Fibroblast of lung (primary cell): ENCODE measurements at places on chromosomes 12 and 14. TPM values are rescaled to one million over a fixed set of nuclear protein-coding genes. Genes with fewer than 3 reads are reported as not detected.

KRT3 gene
- not detected in 2 replicates for total RNA-seq

GALNT4 gene
- 10.8 and 16.0 TPM in 2 replicates for total RNA-seq

PRPH gene
- total RNA-seq, result 0.26 and 0.50 TPM in 2 replicates

CHST11 gene
- total RNA-seq, result 2.6 and 3.5 TPM in 2 replicates

ZNF891 gene
- total RNA-seq, result 1.0 and 1.2 TPM in 2 replicates

ATXN2 gene
- total RNA-seq, result 21.1 and 31.2 TPM in 2 replicates

TAS2R19 gene
- total RNA-seq, result 3.1 and 5.3 TPM in 2 replicates

MUCL1 gene
- not detected in 2 replicates for total RNA-seq

TPPP2 gene
- not detected in 2 replicates for total RNA-seq

PLEK2 gene
- 0.17 and 0.51 TPM in 2 replicates for total RNA-seq

- peaks cover 12% of the 10 kb centered on the region for H3K4me1 ChIP-seq
- no peak for DNase-seq
- H3K36me3 ChIP-seq, result no peaks in the 10 kb centered on the region
- no peaks in the 10 kb centered on the region for H3K27me3 ChIP-seq
- H3K4me3 ChIP-seq, result peak overlapping the region; percentile 72
Observed at GRCh38 chr12:47078733-47079467, 521 bp upstream of the PCED1B start.

DNA sequence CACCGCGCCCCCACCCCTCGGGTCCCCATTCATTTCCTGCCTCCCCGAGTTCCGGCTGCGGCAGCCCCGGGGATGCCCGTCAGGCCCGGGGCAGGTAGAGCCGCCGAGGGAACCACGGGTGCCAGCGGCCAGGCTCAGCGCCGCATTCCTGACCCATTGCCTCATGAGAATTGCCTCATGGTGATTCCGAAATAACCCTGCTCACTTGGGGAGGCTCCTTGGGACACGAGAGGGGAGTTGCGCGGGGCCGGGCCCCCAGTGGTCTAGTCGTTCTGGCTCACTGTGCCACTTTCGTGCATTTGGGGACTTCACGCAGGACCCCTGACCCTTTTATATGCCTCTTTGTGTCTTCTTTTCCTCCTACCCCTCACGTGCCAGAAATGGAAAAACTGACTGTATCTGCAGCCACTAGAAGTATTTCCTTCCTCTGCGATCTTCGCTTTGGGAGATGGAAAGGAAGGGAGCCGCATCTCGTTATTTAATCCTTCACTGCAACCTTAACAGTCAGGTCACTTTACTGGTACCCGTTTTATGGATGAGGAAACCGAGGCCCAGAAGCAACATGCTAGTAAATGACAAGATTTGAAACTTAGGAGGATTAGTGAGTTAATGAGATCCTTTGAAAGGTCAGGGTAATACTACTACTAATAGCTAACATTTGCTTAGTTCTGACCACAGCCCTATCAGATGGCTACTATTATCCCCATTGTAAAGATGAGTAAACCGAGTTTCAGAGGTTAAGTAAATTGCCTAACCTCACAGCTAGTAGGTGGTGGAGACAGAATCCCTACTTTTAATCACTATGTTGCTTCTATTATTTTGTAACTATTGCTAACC is 768 bp downstream of the PTPN11 start:
- H3K27me3 ChIP-seq, result no peaks in the 10 kb centered on the region
- no peaks in the 10 kb centered on the region for H3K36me3 ChIP-seq
- peak; percentile 78 for DNase-seq

- DNase-seq, result no peak
- H3K27ac ChIP-seq, result no peak overlapping the region
- H3K27me3 ChIP-seq, result no peaks in the 10 kb centered on the region
- H3K4me1 ChIP-seq, result no peaks in the 10 kb centered on the region
- H3K36me3 ChIP-seq, result no peaks in the 10 kb centered on the region
- no peak overlapping the region for H3K4me3 ChIP-seq
Observed at GRCh38 chr12:131407221-131408035, 303.5 kb upstream of the SFSWAP start.

DNA sequence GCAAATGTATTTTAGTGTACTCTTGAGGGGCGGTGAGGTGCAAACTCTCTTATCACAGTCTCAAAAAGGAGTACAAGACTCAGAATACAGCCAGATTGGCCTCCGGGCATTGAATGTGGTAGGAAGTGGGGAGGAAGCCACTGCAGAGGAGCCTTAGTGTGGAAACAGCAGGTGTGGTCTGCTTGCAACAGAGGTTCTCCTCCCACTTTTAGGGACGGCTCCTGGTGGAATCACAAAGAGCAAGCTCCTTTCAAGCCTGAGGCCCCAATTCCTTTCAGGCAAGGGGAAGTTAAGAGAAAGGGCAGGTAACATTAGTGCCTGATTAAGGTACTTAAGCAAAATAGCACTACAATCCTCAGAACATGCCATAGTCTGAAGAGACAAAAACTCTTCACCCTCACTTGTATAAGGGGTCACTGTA is 23.7 kb upstream of the SLC2A3 start:
- H3K27me3 ChIP-seq, result no peaks in the 10 kb centered on the region
- peaks cover 11% of the 10 kb centered on the region for H3K4me1 ChIP-seq
- no peaks in the 10 kb centered on the region for H3K36me3 ChIP-seq
- DNase-seq, result no peak
- H3K27ac ChIP-seq, result no peak overlapping the region
- no peak overlapping the region for H3K4me3 ChIP-seq

- no peak overlapping the region for H3K27ac ChIP-seq
- no peaks in the 10 kb centered on the region for H3K4me1 ChIP-seq
- H3K4me3 ChIP-seq, result no peak overlapping the region
- no peak for DNase-seq
- H3K36me3 ChIP-seq, result no peaks in the 10 kb centered on the region
Observed at GRCh38 chr12:111275308-111275707, 93.6 kb downstream of the PHETA1 start.

DNA sequence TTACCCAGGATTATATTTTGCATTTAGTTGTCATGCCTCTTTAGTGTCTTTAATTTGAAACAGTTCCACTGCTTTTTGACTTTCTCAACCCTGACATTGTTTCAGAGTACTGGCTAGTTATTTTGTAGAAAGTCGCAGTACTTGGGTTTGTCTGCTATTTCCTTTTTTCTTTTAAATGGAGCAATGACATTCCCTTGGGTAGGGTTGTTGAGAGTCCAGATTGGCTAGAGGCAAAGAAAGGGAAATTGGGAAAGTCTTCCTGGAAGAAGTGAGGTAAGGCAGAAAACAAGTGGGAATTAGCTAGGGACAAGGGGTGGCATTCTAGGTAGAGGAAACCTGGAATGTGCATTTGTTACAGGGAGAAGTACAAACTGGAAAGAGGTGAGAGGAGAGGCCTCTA is 245.9 kb downstream of the EMP1 start:
- no peaks in the 10 kb centered on the region for H3K27me3 ChIP-seq
- no peaks in the 10 kb centered on the region for H3K4me1 ChIP-seq
- DNase-seq, result no peak
- no peak overlapping the region for H3K4me3 ChIP-seq

GRCh38 chr12:12976366-12976765 is 23.7 kb downstream of the HEBP1 start:
- DNase-seq, result peak; percentile 96
- peaks cover 41% of the 10 kb centered on the region for H3K4me1 ChIP-seq
- peak overlapping the region; percentile 79 for H3K27ac ChIP-seq
- H3K4me3 ChIP-seq, result no peak overlapping the region

- no peaks in the 10 kb centered on the region for H3K27me3 ChIP-seq
- H3K36me3 ChIP-seq, result no peaks in the 10 kb centered on the region
- no peak for DNase-seq
- H3K4me3 ChIP-seq, result no peak overlapping the region
Observed at GRCh38 chr12:42557586-42558172, 31.9 kb downstream of the PRICKLE1 start.

GRCh38 chr14:93977790-93978581 is 1.6 kb upstream of the ASB2 start:
- no peak overlapping the region for H3K4me3 ChIP-seq
- H3K4me1 ChIP-seq, result no peaks in the 10 kb centered on the region
- no peaks in the 10 kb centered on the region for H3K27me3 ChIP-seq
- no peak overlapping the region for H3K27ac ChIP-seq

GRCh38 chr12:59067083-59067482 is 146.8 kb upstream of the LRIG3 start:
- H3K4me1 ChIP-seq, result no peaks in the 10 kb centered on the region
- no peak overlapping the region for H3K4me3 ChIP-seq
- H3K27me3 ChIP-seq, result no peaks in the 10 kb centered on the region
- no peaks in the 10 kb centered on the region for H3K36me3 ChIP-seq

GRCh38 chr14:52724360-52724644 is 5.7 kb upstream of the STYX start:
- peaks cover 8% of the 10 kb centered on the region for H3K36me3 ChIP-seq
- H3K27ac ChIP-seq, result no peak overlapping the region
- no peak for DNase-seq
- no peaks in the 10 kb centered on the region for H3K4me1 ChIP-seq
- no peaks in the 10 kb centered on the region for H3K27me3 ChIP-seq

GRCh38 chr12:2336409-2336829 is 283.6 kb downstream of the CACNA1C start:
- no peaks in the 10 kb centered on the region for H3K27me3 ChIP-seq
- peak; percentile 97 for DNase-seq
- H3K4me1 ChIP-seq, result peaks cover 42% of the 10 kb centered on the region
- no peaks in the 10 kb centered on the region for H3K36me3 ChIP-seq
- no peak overlapping the region for H3K4me3 ChIP-seq

DNA sequence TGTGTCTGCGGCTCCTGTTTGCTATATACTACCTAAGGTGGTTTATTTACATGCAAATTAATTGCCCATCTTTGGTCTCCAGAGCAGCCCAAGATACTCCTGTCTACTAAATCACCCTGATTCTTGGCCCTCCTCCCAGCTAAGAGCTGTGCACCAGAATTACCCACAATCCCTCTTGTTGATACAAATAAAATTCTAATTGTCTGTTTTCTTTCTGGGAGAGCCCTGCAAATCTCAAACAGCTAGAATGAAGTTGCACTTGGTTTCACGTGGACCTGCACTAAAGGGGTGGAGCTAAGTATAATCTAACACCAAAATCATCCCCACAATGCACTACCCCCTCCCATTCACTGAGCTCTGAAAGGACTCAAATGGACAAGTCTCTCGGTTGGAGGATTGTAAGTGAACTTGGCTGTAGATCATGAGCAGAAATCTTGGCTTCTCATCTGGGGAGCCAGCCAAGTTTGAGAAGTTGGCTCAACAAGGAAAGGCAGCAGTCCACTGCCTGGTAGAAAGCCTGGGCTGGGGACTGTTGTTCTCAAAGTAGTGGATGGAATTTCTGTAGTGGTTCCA is 6.6 kb downstream of the MAX start:
- no peak overlapping the region for H3K4me3 ChIP-seq
- peaks cover 6% of the 10 kb centered on the region for H3K36me3 ChIP-seq
- H3K27me3 ChIP-seq, result no peaks in the 10 kb centered on the region
- H3K27ac ChIP-seq, result no peak overlapping the region

GRCh38 chr14:93009471-93010129 is 86.7 kb downstream of the CHGA start:
- H3K36me3 ChIP-seq, result no peaks in the 10 kb centered on the region
- peaks cover 13% of the 10 kb centered on the region for H3K4me1 ChIP-seq
- no peak overlapping the region for H3K27ac ChIP-seq
- no peaks in the 10 kb centered on the region for H3K27me3 ChIP-seq
- DNase-seq, result no peak

GRCh38 chr12:107399046-107399445 is 286.6 kb upstream of the PWP1 start:
- H3K4me1 ChIP-seq, result no peaks in the 10 kb centered on the region
- DNase-seq, result no peak
- no peaks in the 10 kb centered on the region for H3K27me3 ChIP-seq
- H3K36me3 ChIP-seq, result no peaks in the 10 kb centered on the region
- no peak overlapping the region for H3K27ac ChIP-seq
- H3K4me3 ChIP-seq, result no peak overlapping the region

DNA sequence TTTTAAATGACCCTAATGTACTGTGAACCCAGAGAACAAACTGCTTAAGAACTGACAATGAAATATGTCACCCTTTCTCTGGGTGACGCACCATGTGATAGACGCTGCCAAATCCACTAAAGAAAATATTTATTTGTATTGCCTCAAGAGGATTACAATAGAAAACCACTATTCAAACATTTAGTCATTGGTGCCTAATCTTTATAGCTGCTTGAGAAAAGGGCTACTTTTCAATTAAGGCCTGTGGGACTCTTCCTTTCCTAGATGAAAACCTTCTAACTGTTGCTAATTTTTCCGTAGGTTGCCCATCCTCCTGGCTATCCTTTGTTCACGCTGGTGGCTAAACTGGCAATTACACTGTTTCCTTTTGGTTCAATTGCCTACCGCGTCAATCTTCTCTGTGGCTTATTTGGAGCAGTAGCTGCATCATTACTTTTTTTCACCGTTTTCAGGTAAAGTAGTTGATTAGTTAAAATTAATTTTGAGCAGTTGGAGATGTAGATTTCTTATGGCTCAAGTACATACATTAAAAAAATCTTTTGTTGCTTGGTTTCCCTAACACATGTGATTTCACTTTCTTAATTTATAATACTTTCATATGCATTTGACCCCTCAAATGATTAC is 6.0 kb downstream of the TMEM260 start:
- DNase-seq, result peak; percentile 32
- H3K27ac ChIP-seq, result no peak overlapping the region
- H3K27me3 ChIP-seq, result no peaks in the 10 kb centered on the region
- no peak overlapping the region for H3K4me3 ChIP-seq

DNA sequence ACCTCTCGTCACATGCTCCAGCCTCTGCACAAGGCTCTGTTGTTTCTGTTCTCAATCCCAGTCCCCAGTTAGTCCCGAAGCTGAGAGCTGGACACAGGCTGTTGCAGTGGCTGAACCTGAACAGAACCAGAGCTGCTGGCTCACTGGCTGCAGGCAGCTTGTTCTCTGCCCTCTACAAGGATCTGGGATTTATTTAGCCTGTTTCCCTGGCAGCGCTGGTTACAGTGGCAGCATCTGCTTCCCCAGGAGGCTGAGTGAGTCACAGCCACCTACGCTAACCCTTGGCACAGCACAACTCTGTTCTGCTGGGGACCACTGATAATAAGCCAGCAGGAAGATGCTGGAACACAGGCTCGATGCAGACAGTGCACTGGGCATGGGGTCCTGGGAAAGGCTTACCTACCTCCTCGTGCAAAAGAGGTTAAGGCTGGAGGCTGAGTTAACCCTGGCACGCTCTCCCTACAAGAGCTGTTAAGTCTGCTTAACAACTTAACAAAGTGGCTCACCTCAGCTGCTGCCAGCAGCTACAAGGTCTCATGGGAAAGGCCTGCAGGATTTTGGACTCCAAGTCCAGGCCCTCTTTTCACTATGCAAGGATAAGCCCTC is 299.6 kb downstream of the PCNX1 start:
- no peak overlapping the region for H3K4me3 ChIP-seq
- no peaks in the 10 kb centered on the region for H3K27me3 ChIP-seq
- no peaks in the 10 kb centered on the region for H3K4me1 ChIP-seq
- no peaks in the 10 kb centered on the region for H3K36me3 ChIP-seq

GRCh38 chr14:54754116-54754622 is 148.5 kb downstream of the GCH1 start:
- no peaks in the 10 kb centered on the region for H3K4me1 ChIP-seq
- no peak overlapping the region for H3K4me3 ChIP-seq
- no peaks in the 10 kb centered on the region for H3K27me3 ChIP-seq
- no peak overlapping the region for H3K27ac ChIP-seq
